ENCODE measurements at places on chromosomes 12 and 14. TPM values are rescaled to one million over a fixed set of nuclear protein-coding genes. Genes with fewer than 3 reads are reported as not detected.

DNA sequence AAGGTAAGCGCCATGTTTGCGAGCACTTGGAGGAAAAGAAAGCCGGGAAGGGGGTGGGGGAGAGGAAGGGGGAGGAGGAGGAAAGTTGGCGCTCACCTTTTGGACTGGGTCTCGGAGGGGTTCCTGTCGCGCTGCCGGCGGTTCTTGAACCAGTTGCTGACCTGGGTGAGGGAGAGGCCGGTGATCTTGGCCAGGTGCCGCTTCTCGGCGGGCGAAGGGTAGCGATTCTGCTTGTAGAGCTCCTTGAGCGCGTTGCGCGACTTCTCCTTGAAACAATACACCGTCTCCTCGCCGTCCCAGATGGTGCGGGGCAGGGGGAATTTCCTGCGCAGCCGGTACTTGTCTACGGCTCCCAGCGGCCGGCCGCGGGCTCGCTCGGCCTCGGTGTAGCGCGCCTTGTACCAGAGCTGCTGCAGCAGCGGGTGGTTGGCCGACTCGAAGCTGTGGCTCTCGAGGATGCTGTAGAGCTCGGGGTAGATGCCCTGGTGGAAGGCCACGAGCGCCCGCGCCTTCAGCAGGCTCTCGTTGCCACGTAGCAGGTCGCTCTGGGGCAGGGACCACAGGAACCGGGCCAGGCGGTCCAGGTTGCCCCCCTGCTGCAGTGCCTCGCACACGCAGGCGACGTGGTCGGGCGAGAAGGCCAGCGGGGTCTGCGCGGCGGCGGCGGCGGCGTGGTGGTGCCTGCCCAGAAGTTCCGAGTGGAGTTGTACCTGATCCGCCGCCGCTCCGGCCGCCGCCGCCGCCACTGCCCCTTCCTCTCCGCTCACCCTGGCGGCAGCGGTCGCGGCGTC lies 840 bp downstream of the SIX4 start:
- peak; percentile 50 for DNase-seq

The CCDC198 gene
- not detected for total RNA-seq

DNA sequence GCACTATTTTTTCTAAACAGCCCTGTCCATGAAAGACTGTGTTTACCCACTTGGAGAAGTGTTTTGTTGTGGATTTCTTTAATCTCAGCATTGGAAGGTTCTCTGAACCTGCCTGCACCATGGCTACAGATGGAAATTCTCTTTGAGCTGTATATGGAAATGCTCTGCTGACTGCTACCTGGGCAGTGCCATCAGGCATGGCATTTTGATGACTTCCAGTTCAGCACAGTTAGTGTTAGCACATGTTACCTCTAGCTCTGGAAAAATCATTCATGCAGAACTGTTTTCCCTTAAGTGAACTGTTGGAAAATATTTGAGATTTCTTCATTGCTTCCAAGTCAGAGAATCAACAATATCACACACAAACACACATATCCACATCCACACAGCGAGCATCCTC lies 52.6 kb upstream of the RIC8B start:
- DNase-seq = no peak

DNA sequence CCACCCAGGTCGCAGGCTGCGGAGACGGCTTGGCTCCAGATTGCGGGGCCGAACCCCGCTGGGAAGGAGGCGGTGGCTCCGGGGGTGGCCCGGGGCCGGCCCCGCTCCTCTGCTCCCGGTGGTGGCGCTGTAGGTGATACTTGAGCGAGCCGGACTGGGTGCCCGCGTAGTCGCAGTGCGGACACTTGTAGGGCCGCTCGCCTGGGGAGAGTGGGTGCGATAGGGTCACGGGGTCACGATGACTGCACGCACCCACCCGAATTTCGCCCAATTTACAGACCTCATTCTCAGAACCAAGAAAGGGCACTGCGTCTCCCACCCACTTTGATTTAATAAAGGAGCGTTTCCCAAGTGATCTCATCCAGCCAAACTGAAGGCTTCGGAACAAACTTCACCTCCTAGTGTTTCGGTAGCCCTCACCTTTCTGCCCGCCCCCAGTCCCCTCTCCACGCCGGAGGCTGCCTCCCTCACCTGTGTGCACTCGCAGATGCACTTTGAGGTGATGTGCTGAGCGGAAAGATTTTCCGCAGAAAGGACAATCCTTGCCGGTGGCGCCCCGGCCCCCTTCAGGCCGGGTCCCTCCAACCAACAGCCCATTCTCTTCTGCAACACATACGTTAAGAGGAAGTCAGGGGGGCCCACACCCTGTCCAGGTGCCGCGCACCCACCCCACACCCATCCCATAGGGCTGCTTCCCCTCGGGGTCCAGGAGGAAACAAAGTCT lies 7.4 kb downstream of the ZNF219 start:
- DNase-seq = no peak

DNA sequence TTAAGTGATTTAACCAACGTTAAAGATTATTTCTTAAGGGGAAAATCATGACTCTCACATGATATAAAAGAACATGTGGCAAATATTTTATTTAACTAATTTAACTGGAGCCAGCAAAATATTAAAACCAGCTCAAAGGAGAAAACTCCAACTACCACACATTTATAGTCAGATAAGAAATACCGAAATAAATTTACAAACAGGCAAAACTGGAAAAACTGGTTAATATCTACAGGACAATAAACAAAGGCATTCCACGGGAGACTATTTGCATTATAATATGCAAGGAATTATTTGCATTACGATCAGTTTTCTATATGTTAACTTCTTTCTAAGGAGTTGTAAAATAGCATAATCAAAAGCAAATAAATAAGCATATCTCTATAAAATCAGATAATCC lies 13.8 kb upstream of the BCL2L14 start:
- DNase-seq = no peak

- DNase-seq = no peak
These were observed 788 bp upstream of the NGDN start for GRCh38 chr14:23468704-23469126.

DNA sequence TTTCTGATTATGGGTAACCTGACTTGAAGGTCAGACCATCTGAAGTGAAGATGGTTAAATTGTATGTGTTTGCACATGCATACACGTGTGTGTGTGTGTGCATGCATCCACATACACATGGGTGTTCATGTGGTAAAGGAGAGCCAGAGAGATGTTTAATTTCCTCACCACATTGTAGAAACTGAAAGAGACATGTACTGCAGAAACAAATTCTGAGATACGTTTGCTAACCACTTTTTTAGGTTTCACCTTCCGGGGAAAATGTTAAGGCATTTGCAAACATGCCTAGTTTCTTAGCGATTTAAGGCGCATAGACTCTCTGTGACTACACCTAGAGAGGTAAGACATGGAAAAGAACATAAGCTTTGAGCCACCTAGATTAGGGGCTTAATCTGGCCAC lies 362.9 kb downstream of the RAD51B start:
- no peak for DNase-seq

DNA sequence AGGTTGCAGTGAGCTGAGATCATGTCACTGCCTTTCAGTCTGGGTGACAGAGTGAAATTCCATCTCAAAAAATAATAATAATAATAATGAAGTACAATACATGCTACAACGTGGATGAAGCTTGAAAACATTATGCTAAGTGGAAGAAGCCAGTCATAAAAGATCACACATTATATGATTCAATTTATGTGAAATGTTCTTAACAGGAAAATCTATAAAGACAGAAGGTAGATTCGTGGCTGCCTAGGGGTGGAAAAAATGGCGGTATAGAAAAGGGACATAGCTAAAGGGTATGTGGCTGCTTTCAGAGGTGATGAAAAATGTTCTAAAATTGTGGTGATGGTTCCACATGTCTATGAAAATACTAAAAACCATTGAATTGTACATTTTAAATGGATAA lies 41.0 kb upstream of the AMIGO2 start:
- no peak for DNase-seq

GRCh38 chr12:51969643-51970042 lies 18.1 kb downstream of the ACVR1B start:
- no peak for DNase-seq

GRCh38 chr12:22340143-22340542 lies 5.6 kb upstream of the ST8SIA1 start:
- DNase-seq = no peak

- DNase-seq = no peak
These were observed 6.5 kb downstream of the HOXC8 start for GRCh38 chr12:54015018-54015931.

GRCh38 chr12:103833095-103833775 lies 7.8 kb downstream of the NT5DC3 start:
- no peak for DNase-seq

The MYL2 gene
- total RNA-seq = not detected

The SPTSSA gene
- total RNA-seq = 71.3 TPM

The ZDHHC22 gene
- not detected for total RNA-seq

The ZNF385A gene
- total RNA-seq = 38.2 TPM

The TAS2R7 gene
- total RNA-seq = not detected

GRCh38 chr12:47286676-47287075 lies 206.9 kb upstream of the AMIGO2 start:
- no peak for DNase-seq

DNA sequence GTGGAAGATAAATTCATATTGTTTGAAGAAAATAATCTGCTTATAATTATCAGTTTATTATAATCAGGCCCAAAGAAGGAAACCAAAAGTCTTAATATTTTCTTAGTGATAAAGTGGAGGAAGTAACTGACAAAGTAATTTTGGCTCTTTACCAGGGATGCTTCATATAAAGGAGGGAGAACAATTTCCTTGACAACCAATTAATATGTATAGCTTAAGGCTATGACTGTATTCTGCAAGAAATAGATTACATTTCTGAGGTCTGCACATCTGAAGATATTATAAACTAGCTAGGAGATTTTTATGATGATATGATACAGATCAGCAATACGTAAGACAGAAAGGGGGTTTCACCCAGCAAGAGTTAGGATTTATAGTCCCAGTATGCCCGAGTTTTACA lies 90.8 kb downstream of the BICD1 start:
- DNase-seq = no peak

- no peak for DNase-seq
These were observed 138.7 kb upstream of the FGD4 start for GRCh38 chr12:32260696-32261095.

The MANSC4 gene
- total RNA-seq = not detected

The TAS2R42 gene
- total RNA-seq = not detected

GRCh38 chr12:20376984-20377383 lies 8.6 kb downstream of the PDE3A start:
- DNase-seq = no peak

The CEP83 gene
- 13.5 TPM for total RNA-seq

GRCh38 chr12:129788506-129789084 lies 115.2 kb downstream of the TMEM132D start:
- DNase-seq = no peak

GRCh38 chr14:65377576-65377975 lies 35.0 kb upstream of the FUT8 start:
- DNase-seq = no peak

The PIANP gene
- 0.50 TPM for total RNA-seq

The DHRS1 gene
- total RNA-seq = 37.7 TPM

GRCh38 chr12:48883305-48884161 lies 17.9 kb upstream of the RND1 start:
- no peak for DNase-seq

DNA sequence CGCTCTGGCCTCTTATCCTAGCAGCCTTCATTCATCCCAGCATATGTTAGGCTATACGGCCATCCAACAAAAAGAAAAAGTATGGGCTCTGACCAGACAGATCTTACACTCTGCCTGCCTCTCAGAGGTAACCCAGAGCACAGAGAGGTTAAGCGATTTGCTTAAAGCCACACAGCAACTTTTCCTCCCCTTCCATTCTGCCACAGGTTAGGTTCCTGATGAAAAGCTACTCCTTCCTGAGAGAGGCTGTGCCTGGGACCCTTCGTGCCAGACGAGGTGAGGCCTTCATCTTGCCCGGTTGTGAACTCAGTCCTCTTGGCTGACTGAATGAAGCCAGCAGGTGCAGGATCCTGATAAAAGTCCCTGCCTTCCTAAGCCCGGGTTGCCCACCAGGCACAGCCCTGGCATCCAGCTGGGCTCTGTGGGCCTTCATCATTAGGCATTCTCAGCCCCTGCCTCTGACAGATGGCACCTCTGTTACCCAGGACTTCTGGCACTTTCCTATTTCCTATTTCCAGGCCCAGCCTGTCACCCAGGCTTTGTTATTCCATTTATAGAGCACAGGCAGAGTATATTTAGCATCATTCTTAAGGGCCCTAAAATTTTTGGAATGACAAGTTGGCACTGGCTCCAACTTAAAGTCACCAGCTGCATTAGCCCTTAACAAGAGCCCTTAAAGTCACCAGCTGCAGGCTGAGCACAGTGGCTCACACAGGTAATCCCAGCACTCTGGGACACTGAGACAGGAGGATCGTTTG lies 12.8 kb downstream of the SOAT2 start:
- DNase-seq = no peak

DNA sequence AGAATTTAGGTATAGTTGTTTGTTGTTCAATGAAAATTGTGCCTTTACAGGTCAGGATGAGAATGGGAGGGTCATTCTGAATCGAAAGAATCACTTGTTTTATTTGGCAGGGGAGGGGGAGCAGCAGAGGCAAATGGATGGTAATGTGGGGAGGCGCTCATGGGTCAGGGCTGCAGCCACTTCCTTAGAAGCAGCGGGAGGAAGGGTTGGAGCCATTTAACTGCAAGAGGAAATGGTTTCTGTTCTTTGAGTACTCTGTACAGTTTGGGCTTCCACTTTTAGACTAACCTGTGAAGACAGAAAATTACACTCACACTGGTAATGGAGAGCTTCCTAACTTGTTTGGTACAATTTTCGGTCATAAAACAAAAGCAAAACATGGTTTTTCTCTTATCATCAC lies 57.2 kb downstream of the PIWIL1 start:
- no peak for DNase-seq

DNA sequence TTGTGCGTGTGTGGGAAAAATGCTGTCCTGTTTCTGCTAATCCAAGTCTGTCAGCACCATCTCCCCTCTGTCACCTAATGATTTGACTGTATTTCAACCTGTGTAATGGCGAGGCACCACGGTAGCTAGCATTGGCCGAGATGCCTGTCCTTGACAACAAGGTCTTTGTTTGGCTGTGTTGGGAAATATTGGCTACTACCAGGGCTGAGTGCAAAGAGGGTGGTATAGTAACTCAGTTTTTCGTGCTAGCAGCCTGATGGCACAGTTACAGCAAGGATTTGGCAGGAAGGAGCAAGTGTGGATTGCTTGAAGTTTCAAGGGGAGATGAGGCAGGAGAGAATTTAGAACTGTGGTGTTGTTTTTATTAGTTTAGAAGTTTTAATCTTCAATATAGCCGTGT lies 440.3 kb upstream of the RGS6 start:
- peak; percentile 61 for DNase-seq

The OR6C76 gene
- total RNA-seq = not detected

DNA sequence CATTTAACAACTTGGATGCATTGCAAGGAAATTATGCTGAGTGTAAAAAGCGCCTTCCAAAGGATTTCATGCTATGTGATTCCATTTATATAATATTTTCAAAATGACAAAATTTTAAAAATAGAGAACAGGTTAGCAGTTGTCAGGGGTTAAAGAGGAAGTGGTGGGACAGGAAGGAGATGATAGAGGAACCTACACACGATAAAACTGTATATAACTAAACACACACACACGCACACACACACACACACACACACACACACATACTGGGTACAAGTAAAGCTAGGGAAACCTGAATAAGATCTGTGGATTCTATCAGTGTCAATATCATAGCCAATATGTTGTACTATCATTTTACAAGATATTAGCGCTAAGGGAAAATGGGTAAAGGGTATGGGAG lies 17.2 kb downstream of the TTC9 start:
- no peak for DNase-seq

The NTS gene
- total RNA-seq = not detected

Measured in adrenal gland (tissue), 19 donors.